Esophagus mucosa (tissue), 1 donor: ENCODE measurements at places on chromosomes 2 and 18. TPM values are rescaled to one million over a fixed set of nuclear protein-coding genes. Genes with fewer than 3 reads are reported as not detected.

Gene IL18RAP
- total RNA-seq: 0.64 TPM

Gene MALL
- 248 TPM for total RNA-seq

Gene AQP4
- total RNA-seq: 0.08 TPM

Gene SGPP2
- 57.1 TPM for total RNA-seq
